HCT116 (cell line): ENCODE measurements at places on chromosomes 5 and 9. TPM values are rescaled to one million over a fixed set of nuclear protein-coding genes. Genes with fewer than 3 reads are reported as not detected.

DNA sequence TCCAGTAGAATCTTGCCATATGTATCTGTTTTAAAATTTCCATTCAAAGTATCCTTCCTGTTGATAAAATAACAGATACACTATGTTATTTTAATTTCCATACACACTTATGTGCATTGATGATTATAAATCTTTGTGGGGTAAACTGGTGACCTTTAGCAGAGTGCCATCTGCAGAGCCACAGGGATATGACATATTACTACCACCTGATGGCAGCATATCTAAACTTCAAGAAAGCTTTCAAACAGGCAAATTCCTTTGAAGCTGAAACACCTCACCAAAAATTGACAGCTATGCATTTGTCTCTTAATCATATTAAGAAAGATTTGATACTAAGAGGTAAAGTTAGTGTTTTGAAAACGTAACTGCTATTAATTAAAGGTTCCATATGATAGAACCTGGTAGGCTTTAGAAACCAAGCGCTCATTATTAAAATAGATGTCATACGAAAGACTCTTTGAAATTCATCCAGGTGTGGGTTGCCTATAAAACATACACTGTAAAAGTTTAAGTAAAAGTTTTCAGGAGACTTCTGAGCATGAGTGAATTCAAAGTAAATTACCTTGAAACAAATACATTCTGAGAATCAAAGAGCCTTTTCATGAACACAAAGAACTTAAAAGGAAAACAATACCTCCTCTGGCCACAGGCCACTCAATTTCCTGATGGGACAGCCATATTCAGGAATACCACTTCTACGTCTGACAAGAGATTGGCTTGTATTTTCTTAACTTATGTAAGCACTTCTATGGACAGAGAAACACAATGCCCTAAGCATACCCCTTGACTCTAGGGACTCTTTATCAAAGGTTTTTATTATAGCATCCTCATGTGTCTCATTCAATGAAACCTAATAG is 93.3 kb downstream of the KIAA0825 start:
- DNase-seq: peak; percentile 32
- H3K4me1 ChIP-seq: no peaks in the 10 kb centered on the region
- H3K36me3 ChIP-seq: no peaks in the 10 kb centered on the region
- H3K4me3 ChIP-seq: no peak overlapping the region
- H3K27ac ChIP-seq: no peak overlapping the region

DNA sequence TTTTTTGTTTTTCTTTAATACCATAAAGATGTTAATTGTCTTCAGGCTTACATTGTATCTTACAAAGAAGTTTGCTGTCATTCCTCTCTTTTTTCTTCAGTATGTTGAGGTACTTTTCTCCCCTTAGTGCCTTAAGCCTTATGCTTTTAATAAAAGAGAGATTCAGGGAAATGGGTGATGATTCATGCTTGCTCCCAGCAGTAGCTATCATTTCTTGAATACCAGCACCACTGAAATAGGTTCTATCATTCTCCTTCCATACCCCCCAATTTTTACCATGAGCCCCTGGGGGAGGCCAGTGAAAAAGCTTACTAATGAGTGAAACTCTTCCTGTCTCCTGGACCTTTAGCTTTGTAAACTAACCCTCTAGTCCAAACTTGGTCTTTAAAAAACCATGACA is 165.0 kb downstream of the FBXL7 start:
- no peak overlapping the region for H3K4me3 ChIP-seq
- H3K36me3 ChIP-seq: no peaks in the 10 kb centered on the region
- H3K27me3 ChIP-seq: no peaks in the 10 kb centered on the region

GRCh38 chr5:59661954-59662615 is 231.4 kb downstream of the PDE4D start:
- no peak overlapping the region for H3K4me3 ChIP-seq
- no peaks in the 10 kb centered on the region for H3K36me3 ChIP-seq
- no peak for DNase-seq
- no peaks in the 10 kb centered on the region for H3K27me3 ChIP-seq

DNA sequence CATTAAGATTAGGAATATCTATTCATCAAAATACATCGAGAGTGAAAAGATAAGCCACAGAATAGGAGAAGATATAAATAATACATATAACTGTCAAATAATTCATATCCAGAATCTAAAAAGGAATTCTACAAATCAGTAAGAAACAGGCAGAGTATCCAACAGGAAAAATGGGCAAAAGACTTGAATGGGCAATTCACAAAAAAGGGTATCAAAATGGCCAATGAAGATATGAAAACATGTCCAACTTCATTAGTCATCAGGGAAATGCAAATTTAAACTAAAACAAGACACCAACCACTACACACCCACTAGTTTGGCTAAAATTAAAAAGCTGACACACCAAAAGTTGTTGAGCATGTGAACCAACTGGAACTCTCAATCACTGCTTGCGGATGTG is 206.9 kb upstream of the TBC1D2 start:
- no peak for DNase-seq
- no peak overlapping the region for H3K4me3 ChIP-seq
- H3K4me1 ChIP-seq: no peaks in the 10 kb centered on the region
- H3K27ac ChIP-seq: no peak overlapping the region
- H3K27me3 ChIP-seq: no peaks in the 10 kb centered on the region

DNA sequence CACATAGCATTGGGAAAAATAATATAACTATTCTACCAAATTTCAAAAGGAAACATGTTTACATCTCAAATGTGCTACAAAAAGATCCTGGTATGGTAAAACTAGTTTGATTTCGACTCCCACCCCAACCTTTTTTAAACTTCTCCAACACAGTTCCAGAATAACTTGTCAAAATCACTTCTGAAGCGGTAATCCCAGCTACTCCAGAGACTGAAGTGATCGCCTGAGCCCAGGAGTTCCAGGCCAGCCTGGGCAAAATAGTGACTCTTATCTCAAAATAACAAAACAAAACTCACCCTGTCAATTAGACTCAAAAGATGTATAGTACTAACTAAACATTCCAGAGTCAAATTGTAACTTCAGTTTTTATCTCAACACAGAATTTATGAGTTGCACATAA is 71.3 kb upstream of the RNF38 start:
- no peaks in the 10 kb centered on the region for H3K27me3 ChIP-seq
- no peaks in the 10 kb centered on the region for H3K36me3 ChIP-seq
- no peak overlapping the region for H3K27ac ChIP-seq
- no peak for DNase-seq
- no peak overlapping the region for H3K4me3 ChIP-seq

FBXO10 gene
- 5.3 TPM for total RNA-seq

GRCh38 chr9:80605129-80605528 is 1033.4 kb downstream of the TLE4 start:
- no peaks in the 10 kb centered on the region for H3K27me3 ChIP-seq
- DNase-seq: no peak
- no peaks in the 10 kb centered on the region for H3K36me3 ChIP-seq
- H3K4me3 ChIP-seq: no peak overlapping the region
- H3K27ac ChIP-seq: no peak overlapping the region

IL17B gene
- 0.81 TPM for total RNA-seq

DNA sequence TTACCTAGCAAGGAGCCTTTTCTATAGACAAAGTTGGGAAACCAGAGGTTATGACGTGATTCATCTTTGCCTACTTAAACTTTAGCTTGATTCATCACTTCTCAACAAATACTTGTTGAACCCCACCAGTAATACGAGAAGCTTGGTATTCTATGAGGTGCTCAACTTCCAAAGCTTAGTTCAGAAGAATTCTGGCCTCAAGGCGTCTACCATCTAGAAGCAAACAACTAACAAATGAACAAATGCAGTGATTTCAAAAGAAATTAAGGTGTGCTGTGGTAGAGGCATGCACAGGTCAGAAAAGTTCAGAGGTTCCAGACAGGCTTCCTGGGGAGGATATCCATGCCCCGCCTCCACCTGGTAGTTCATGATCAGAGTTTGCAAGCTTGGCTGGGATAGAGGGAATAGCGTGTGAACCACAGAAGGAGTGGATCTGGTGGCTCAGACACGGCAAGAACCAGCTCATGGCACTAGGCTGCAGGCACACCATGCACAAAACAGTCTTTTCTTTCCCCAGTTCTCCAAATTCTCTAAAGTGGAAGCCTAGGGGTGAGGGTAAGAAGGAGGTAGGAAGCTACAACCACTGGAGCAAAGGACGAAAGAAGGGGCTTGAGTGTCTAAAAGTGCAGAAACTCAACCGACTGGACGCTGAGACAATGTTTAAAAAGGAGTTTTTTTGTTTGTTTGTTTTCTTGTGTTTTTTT is 473.0 kb downstream of the RAB3C start:
- no peaks in the 10 kb centered on the region for H3K36me3 ChIP-seq
- H3K27me3 ChIP-seq: peaks cover 52% of the 10 kb centered on the region
